ENCODE measurements at places on chromosomes 13 and 19.

DNA sequence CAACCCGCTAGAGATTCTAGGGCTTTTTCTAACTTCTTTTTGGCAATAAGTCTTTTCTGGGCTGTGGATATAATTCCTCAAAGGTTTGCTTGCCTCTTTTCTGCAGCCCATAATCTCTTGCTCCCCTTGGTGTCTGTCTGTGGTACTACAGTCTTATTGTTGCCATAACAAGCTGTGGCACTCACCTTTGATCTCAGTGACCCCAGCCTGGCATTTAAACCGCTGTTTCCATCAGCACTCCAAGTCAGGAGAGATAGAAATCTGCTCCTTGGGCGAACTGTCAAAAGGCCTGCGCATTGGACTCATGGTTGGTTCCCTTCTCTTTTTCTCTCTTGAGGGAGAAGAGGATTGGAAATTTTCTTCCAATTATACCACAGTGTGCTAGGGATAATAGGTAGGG is 14.5 kb upstream of the MPHOSPH8 start:
- DNase-seq: no peak

DNA sequence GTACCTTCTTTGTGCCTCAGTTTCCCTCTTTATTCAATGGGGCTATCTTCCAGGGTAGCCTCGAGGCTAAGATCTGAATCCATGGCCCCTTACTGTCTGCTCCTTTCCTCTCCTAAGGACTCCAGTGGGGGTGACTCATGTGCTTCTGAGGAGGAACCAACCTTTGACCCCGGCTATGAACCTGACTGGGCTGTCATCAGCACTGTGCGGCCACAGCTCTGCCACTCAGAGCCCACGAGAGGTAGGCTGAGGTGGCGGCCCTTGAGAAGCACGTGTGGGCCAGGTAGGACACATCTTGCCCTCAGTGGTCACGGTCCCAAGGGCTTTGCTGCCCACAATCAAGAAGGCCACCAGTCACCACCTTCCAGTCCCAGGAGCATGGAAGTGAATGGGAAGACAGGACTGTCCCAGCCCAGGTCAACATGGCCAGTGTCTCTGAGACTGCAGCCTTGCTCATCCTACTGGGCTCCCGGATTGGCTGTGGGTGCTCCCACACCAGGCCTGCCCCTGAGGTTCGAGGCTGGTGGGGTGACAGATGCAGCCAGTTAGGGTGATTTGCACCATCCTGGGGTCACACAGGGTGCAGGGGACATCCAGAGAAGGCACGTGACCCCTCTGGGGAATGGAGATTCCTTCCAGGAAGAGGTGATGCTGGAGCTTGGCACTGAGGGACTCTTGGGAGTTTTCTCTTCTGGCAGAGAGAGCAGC is 2.8 kb downstream of the TBC1D17 start:
- no peak for DNase-seq

GRCh38 chr13:28412981-28413380 is 81.9 kb downstream of the FLT1 start:
- DNase-seq: no peak

DNA sequence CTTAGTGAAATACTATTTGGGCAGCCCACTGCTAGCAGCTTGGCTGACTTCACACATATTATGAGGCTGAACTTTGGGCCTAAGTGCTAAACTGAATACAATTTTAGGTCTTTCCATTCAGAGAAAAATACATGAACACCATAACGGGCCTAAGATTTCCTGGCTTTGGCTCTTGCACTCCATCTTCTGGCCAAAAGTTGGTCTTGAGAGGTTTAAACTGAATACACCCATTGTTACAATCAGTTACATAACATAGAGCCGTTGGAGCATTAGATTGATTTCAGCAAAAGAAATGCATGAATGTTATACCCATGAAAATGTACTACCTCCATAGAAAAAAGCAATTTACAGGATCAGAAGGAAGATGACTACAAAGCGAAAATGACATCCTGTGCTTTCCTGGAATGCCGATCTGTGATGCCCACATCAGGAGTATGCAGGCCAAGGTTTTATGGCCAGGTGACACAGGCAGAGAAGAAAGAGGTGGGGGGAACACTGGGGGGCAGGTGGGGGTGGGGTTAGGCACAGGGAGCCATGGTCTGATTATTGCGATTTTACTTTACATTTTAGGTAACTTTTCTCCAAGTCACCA is 11.1 kb upstream of the SHISA2 start:
- DNase-seq: peak; percentile 18

- no peak for DNase-seq
Measured at GRCh38 chr13:45422731-45423292, 4.6 kb upstream of the SLC25A30 start.

GRCh38 chr13:32581177-32581786 is 5.0 kb upstream of the PDS5B start:
- no peak for DNase-seq

- DNase-seq: no peak
Measured at GRCh38 chr13:46134961-46135522, 30.2 kb upstream of the CPB2 start.

- DNase-seq: no peak
Measured at GRCh38 chr13:98449273-98449672, 127.6 kb downstream of the STK24 start.

DNA sequence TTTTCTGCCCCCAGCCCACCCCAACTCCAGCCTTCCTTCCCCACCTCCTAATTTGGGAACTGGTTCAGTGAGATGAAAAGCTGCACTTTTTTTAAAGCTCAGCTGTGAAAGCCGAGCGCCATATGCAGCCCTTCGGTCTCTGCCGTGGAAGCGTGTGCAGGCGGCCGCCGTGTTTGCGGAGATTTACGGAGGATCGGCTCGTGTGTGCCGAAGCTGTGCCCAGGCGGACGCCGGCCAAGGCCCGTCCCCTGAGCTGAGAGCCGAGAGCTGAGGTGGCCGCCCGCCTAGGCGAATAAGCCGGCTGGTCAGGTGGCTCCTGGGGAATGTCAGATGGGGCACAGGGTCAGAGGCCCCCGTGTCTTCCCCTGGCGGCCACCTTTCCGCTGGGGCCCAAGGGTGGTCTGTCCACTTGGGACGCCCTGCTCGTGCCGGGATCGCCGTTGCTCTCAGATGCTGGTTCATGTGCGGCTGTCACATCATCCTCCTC is 78.7 kb downstream of the ZNF536 start:
- DNase-seq: no peak

DNA sequence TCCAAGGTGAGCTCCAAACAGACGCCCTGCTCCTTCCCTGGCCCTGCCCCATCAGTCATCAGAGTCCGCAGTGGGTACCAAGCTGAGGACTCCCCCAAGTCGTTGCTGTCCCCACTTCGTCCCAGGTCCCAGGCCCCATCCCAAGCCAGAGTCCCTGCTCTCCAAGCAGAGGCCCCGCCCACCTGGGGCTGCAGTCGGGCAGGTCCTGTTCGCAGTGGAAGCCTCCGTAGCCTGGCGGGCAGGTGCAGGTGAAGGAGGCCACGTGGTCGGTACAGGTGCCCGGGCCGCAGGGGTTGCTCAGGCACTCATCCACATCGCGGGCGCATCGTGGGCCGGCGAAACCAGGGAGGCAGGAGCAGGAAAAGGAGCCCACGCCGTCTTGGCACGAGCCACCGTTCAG is 19.4 kb downstream of the NOTCH3 start:
- no peak for DNase-seq

GRCh38 chr13:25276748-25277147 is 10.5 kb downstream of the MTMR6 start:
- no peak for DNase-seq

GRCh38 chr19:1587872-1588271 is 4.8 kb downstream of the MBD3 start:
- DNase-seq: no peak

GRCh38 chr19:50501186-50501567 is 9.8 kb downstream of the JOSD2 start:
- DNase-seq: no peak

DNA sequence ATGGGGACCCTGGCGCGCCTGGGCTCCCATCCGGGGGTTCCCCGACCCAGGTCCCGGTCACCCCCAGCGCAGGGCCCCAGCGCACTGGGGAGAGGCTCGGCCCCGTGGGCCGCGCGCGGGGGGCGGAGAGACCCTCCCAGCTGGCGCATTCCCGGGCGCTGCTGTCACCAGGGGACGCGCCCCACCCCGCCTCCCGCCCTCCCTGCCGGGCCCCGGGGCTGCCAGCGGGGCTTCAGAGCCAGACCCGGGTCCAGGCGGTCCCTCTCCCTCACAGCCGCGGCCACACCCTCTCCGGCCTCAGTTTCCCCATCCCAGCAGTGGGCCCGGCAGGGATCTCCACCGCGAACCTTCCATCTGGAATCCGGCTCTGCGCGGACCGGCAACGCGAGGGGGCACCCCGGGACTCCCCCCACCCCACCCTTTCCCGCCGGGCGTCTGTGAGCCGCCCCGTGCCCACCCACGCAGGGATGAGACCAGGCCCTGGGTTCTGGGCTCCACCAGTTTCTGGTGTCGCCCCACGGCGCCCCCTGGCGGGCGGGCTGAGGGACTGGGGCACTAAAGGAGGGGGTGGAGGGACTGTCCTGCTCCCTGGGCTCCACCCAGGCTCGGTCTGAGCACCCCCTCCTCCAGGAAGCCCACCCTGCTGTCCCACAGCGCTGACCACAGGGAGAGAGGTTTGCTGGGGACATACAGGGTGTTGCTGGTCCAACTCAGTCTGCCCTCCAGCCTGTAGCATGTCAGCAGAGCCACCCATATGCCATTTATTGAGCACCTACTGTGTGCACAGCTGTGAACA is 878 bp upstream of the ADAMTSL5 start:
- DNase-seq: no peak

- no peak for DNase-seq
Measured at GRCh38 chr13:79508224-79508961, 27.4 kb downstream of the NDFIP2 start.

GRCh38 chr13:44710576-44710975 is 134.4 kb upstream of the TSC22D1 start:
- no peak for DNase-seq

DNA sequence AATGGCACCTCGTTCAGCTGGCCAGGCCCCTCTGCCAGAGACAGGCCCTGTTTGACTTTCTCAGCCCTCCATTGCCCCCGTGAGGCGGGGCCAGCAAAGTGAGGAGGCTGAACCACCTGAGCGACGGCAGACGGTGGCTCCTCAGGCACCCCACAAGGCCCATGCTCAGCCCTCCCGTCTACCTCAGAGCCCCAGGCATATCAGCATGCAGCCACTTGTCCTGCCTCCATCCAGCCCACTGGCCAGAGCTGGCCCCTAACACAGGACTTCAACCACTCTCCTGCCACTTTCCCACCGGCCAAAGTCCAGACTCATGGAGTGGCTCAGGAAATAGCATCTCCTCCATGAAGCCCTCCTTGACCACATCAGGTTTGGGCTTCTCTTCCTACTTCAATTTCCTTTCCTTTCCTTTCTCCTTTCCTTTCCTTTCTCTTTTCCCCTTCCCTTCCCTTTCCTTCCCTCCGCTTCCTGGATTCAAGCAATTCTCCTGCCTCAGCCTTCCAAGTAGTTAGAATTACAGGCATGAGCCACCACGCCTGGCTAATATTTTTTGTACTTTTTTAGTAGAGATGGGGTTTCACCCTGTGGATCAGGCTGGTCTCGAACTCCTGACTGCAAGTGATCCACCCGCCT is 9.3 kb downstream of the SLC7A10 start:
- no peak for DNase-seq

DNA sequence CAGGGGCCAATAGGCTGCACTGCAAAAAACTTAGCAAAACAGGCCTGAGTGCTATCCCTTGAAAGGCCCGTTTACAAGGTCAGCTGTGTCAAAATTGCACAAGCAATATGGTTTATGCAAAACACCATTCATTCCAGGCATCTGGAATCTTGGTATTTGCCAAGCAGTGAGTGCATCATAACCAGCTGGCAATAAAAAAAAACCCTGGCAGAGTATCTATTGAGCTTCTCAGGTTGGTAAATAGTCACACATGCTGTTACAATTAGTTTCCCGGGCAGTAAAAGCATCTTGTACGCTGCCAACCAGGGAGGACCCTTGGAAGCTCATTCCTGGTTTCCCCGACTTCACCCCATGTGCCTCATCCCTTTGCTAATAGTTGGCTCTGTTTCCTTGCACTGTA is 21.3 kb downstream of the ZNF77 start:
- DNase-seq: no peak

DNA sequence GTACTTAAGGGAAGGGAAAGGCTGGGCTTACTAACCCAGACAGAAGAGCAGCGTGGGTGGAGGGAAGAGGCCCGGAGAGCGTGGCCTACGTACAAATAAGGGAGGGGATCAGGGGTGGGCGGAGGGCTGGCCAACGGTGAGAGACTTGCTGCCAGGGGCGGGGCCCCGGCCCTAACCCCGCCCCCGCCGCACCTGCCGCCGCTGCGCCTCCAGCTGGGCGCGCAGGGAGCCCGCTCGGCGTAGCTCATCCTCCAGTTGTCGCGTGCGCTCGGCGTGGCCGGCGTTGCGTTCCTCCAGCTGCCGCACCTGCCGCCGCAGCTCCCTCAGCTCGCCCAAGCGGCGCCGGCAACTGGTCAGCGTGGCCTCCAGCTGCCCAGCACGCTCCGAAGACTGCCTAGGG is 5.7 kb downstream of the HOOK2 start:
- DNase-seq: no peak

DNA sequence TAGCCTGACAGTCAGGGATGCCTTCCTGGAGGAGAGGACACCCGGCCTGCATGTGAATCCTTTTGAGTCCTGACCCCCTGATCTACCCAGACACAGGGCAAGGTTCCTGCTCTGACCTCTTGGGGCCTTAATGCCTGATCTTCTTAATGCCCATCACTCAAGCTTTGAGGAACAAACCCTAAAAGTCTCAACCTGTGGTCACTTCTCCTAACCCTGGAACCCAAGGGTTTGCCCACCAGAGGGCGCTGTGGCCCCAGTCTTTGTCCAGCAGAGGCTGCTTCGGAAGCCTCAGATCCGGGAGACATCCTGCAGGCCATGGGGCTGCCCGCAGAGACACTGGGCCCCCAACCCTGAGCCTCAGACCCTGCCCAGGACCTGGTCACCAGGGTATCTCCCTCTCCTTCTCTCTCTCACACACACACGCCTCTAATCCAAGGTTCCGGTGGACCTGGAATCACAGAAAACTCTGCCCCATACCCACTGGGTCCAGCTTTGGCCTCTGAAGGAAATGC is 9.8 kb upstream of the DPF1 start:
- DNase-seq: peak; percentile 71

GRCh38 chr13:21149568-21149967 is 26.8 kb downstream of the SKA3 start:
- no peak for DNase-seq

DNA sequence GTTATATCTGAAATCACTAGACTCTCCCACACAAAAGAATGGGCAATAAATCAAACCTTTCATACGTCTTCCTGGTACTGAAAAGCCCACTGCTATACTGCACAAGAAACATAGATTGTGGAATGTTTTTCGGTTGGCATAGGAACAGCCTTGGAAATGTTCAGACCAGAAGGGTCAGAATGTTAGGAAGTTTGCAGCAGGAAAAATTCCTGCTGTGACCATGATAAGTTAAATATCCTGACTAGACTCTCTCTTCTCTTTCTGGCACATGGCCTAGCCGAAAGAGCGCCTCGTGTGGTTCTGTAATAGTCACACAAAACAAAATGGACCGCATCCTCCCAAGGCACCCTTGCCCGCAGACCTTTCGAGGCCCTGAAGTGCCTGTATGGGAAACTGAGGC is 427.2 kb downstream of the COG6 start:
- DNase-seq: no peak

GRCh38 chr13:25920277-25920676 is 131.5 kb downstream of the SHISA2 start:
- DNase-seq: no peak

Data from anterior cingulate cortex (tissue), 58 donors.